Activated CD4-positive, CD25-positive, alpha-beta regulatory T cell treated with anti-CD3 and anti-CD28 coated beads, Interleukin-2, amount 50 U/mL, for 16 hours (primary cell): ENCODE measurements at places on chromosomes 6 and 20.

GRCh38 chr20:40111282-40111681, 577.8 kb downstream of the MAFB start:
- no peak for DNase-seq

- no peak for DNase-seq
Measured at GRCh38 chr6:8859501-8859900, 424.2 kb upstream of the SLC35B3 start.

GRCh38 chr6:6052216-6052615, 45.5 kb upstream of the NRN1 start:
- DNase-seq = no peak

GRCh38 chr6:34132486-34133185, 13.3 kb downstream of the GRM4 start:
- DNase-seq = no peak

DNA sequence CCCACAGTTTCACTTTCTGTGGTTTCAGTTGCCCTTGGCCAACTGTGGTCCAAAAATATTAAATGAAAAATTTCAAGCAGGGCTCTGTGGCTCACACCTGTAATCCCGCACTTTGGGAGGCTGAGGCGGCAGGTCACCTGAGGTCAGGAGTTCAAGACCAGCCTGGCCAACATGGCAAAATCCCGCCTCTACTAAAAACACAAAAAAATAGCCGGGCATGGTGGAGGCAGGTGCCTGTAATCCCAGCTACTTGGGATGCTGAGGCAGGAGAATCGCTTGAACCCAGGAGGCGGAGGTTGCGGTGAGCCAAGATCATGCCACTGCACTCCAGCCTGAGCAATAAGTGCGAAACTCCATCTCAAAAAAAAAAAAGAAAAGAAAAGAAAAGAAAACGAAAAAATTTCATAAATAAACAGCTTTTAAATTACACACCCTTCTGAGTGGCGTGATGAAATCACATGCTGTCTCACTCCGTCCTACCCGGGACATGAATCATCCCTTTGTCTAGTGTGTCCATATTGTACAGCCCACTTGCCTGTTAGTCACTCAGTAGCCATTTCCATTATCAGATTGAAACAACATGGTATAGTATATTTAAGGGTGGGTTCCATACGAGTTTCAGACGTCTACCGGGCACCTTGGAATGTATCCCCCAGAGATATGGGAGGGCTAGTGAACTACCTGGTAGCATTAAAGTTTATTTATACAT, 11.7 kb downstream of the PTPRK start:
- no peak for DNase-seq

DNA sequence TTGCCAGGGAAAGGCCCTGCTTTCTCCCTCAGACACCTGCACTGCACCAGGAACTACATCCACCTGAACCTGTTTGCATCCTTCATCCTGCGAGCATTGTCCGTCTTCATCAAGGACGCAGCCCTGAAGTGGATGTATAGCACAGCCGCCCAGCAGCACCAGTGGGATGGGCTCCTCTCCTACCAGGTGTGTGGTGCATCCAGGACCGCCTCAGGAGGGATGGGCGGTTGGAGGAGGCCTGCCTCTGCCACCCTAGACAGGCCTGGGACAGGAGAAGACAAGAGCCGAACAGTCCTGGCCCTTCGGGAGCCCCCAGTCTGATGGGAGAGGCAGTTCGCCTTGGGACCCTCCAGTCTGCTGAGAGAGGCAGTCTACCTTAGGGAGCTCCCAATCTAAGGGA, 24.2 kb downstream of the GLP1R start:
- no peak for DNase-seq

GRCh38 chr20:62618611-62619529, 23.4 kb upstream of the SLCO4A1 start:
- DNase-seq = no peak

DNA sequence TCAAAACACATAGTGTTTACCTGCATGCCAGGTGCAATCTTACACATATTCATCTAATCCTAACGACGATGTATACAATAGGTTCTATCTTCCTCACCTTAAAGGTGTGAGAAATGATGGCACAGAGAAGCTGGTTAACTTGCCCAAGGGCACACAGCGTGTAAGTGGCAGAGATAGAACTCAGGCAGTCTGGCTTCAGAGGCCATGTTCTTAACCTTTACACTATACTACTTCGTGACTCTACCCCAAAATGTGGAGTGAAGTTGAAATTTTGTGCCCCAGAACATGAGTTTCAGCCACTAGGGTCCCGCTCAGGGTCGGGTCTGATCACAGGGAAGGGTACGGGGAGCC, 584 bp downstream of the VPS52 start:
- no peak for DNase-seq

GRCh38 chr6:33112148-33112547, 36.4 kb downstream of the HLA-DPB1 start:
- DNase-seq = no peak

DNA sequence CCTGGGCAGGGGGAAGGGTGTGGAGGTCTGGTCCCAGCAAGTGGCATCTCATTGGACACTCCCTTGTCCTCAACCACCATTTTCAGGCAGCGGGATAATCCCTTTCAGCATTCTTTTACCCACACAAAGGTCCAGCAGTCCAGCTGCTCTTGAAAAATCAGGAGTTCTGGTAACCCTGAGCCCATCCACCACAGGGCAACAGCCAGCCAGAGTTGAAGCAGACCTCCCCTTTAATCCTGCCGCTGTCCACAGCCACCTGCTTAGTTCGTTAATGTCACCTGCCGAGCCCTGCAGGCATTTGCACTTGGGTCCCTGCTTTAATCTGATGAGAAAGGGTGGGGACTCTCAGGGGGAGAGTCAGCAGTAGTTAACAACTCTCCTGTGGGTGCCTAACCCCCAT, 11.1 kb downstream of the TMEM74B start:
- no peak for DNase-seq

GRCh38 chr20:45576995-45577394, 2.1 kb downstream of the WFDC8 start:
- no peak for DNase-seq

- DNase-seq = peak; percentile 21
Measured at GRCh38 chr6:129683601-129684322, 26.2 kb downstream of the ARHGAP18 start.

DNA sequence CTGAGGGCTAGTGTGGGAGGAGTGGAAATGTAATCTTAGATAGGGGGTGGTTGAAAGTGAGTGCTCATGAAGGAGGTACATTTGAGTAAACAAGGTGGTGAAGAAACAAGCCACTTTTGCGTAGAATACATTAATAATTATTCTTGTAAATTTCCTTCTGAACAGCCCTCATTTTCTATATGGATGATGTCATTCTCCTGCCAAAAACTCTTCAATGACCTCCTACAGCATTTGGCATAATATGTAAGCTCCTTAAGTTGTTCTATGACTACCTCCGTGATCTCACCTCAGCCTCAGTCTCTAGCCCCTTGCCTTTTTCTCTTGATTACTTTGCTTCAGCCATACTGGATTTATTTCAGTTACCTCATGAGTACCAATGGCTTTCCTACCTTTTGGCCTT, 14.0 kb upstream of the SNAP91 start:
- no peak for DNase-seq

GRCh38 chr6:102686461-102686860, 1293.0 kb downstream of the GRIK2 start:
- DNase-seq = no peak

GRCh38 chr6:157535340-157536222, 154.6 kb downstream of the ZDHHC14 start:
- no peak for DNase-seq

- DNase-seq = no peak
Measured at GRCh38 chr6:41964201-41964887, 22.7 kb upstream of the CCND3 start.

GRCh38 chr6:71277926-71278600, 10.5 kb upstream of the OGFRL1 start:
- DNase-seq = no peak

GRCh38 chr6:42532038-42532669, 31.7 kb upstream of the UBR2 start:
- DNase-seq = no peak

DNA sequence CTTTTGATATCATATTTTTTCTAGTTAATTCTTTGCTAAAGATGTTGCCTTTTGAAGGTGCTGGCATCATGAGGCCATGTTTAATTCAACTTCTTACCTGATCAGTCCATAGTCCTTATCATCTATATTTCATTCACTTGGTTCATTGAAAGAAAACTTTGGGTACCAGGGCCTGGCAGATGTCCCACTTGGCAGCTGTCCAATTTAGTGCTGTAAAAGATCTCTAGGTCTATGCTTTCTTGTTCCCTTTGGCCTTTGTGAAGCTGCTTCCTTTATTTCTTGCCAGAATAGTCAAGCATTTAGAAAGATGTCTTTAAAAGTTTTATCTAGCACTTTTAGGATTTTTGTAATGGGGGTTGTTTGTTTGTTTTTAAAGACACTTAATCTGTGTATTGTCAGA, 61.7 kb upstream of the EYA4 start:
- no peak for DNase-seq

GRCh38 chr6:48560408-48560807, 449.4 kb upstream of the PTCHD4 start:
- no peak for DNase-seq

DNA sequence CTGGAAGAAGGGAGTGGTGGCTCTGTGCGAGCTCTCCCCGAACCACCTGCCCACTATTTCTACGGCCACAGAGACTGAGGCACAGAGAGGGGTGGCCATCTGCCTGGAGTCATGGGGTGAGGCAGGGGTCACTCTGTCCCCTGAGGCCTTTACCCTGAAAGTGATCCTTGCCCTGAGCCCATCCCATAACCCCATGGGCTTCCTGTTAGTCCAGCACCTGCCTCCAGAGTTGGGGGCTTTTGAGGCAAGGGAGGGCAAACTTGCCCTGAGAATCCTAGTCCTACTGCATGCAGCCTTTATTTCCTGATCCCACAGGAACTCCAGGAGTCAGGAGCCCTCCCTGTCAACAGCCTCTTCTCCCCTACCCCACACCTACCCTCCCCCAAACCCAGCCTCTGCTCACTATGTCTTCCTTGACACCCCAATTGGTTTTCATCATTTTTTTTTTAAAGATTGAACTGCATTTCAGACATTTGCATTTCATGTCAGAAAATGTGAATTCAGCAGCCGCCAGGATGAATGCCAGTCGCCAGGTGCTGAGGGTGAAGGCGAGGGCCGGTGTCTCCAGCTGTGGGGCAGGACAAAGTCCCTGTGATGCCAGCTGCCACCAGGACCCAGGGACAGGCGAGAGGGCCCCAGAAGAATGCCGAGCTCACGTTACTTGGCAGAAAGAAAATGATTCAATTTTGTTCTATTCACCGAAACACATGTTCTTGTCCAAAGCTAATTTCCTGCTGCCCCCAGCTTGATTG, 47.6 kb upstream of the NNAT start:
- no peak for DNase-seq

GRCh38 chr6:108243836-108244235, 17.0 kb downstream of the SNX3 start:
- no peak for DNase-seq

DNA sequence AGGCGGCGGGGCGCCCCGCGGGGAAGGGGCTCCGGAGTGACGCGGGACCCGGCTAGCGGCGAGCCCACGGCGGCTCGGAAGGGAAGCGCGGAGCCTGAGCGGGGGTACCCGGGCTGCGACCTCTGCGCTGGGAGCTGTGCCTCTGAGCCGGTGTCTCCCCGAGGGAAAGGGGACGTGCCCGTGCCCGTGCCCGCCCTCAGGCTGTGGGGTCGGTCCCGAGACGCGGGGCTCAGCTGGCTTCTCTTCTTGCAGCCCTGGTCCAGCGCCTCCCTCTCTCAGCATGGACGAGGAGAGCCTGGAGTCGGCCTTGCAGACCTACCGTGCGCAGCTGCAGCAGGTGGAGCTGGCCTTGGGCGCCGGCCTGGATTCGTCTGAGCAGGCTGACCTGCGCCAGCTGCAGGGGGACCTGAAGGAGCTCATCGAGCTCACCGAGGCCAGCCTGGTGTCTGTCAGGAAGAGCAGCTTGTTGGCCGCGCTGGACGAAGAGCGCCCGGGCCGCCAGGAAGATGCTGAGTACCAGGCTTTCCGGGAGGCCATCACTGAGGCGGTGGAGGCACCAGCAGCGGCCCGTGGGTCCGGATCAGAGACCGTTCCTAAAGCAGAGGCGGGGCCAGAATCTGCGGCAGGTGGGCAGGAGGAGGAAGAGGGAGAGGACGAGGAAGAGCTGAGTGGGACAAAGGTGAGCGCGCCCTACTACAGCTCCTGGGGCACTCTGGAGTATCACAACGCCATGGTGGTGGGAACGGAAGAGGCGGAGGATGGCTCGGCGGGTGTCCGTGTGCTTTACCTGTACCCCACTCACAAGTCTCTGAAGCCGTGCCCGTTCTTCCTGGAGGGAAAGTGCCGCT, 686 bp downstream of the ZGPAT start:
- DNase-seq = no peak

- DNase-seq = no peak
Measured at GRCh38 chr6:40743226-40743625, 156.1 kb upstream of the LRFN2 start.

DNA sequence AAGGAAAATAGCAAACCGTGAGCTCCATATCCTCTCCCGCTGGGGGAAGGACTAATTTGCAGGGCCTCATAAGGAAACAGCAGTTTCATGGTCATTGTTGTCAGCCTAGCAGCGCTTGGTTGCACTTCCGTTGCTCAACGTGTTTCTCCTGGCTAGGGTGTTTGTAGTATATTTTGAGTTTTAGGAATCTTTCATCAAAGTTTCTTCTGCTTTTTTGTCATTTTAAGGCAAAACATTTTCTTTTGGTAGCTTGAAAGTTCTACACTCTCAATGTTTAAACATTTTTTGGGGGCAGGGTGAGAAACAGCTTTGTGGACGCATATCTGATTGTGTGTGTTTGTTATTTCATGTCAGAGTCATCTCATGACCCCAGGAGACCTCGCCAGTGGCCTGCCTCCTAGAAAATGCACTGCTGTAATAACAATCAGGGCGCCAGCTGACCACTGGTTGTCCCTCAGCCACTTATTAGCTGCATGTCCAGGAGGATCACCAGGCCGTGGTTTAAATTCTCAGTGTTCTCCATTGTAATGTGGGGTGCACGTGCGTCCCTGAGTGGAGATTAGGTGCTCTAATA, 20.6 kb downstream of the JARID2 start:
- DNase-seq = no peak

- no peak for DNase-seq
Measured at GRCh38 chr6:118935331-118935668, 341 bp upstream of the MCM9 start.

DNA sequence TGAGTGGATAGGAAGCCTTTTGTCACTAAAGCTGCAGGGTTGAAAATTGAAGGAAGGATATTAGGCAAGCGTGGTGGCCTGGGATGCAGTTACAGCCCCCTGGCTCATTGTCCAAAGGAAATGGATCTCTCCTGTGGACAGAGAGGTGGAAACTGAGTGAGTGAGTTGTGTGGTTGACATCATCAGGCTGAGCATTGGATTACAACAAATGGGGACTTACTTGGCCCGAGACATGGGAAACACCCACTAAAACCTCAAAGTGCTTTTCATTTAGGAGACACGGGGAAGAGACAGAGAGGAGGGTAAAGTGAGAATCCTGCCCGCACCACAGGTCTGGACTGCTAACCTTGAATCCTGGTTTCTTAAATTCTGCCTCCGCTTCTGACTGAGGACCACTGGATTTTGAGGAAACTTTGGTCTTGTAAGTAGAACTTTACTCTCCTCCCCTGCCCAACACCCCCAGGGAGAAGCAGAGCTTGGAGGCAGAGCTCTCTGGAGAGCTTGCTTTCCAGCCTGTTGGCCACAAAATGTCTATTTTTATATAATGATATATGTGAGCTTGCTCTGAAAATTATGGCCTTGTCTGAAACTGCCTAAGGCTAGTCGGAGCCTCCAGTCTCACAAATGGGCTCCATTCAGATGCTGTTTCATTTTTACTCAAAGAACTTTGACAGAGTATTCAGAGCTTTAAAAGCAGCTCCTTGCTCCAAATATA, at the start of gene PKIG:
Gene PKIG, plus strand, starts transcription at position 269 of the 715 bp plus-strand sequence. CDS start 31,978 bp downstream, outside the sequence.
- DNase-seq = no peak

GRCh38 chr6:105569706-105570105, 166.8 kb upstream of the PREP start:
- no peak for DNase-seq

GRCh38 chr20:32521780-32522525, 63.2 kb downstream of the NOL4L start:
- no peak for DNase-seq
